ENCODE measurements at places on chromosomes 12 and 14.
A peak's percentile ranks its signal among the peaks of the same experiment; 100 is the strongest.

DNA sequence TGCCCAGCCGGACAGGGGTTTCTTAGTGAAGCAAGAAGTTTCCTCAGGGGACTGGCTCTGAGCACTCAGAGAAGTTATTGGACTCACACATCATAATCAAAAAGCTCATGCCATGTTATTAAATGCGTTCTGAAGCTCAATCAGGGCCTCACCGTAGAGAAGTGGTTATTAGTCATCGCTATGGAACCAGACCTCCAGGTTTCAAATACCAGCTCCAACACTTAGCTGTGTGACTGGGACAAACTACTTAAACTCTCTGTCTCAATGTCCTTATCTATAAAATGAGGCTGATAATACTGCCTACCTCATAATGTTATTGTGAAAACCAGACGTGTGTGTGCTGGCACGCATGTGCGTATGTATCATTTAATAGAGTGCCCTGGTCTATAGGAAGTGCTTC is 7.3 kb downstream of the STAT6 start:
- no peak for DNase-seq

GRCh38 chr14:98834119-98834518 is 437.9 kb downstream of the BCL11B start:
- DNase-seq: no peak

- DNase-seq: no peak
These were observed at the start of gene NKX2-8 for GRCh38 chr14:36582011-36582873. Gene NKX2-8 (minus strand): TSS chr14:36582614. CDS start chr14:36582389, 225 bp downstream.

GRCh38 chr12:49357103-49357678 is 10.1 kb upstream of the SPATS2 start:
- DNase-seq: no peak

DNA sequence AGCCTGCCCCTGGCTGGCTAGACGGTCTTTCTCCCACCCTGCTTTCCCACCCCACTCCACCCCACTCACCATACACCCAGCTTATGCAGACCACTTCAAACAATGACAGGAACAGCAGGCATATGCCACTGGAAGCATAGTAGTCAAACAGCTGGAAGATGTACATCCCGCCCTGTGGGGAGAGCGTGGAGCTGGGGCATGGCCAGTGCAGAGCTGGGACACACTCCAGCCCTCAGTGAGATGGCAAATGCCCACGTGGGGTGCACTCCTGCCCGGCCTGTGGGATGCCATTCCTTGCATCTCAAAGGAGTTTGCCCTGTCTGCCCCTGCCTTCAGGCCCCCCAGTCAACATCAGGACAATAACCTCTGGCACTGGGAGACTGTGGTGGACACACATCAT is 18.8 kb downstream of the SLC6A12 start:
- no peak for DNase-seq

GRCh38 chr12:12807970-12808702 is 5.0 kb upstream of the DDX47 start:
- peak; percentile 58 for DNase-seq

DNA sequence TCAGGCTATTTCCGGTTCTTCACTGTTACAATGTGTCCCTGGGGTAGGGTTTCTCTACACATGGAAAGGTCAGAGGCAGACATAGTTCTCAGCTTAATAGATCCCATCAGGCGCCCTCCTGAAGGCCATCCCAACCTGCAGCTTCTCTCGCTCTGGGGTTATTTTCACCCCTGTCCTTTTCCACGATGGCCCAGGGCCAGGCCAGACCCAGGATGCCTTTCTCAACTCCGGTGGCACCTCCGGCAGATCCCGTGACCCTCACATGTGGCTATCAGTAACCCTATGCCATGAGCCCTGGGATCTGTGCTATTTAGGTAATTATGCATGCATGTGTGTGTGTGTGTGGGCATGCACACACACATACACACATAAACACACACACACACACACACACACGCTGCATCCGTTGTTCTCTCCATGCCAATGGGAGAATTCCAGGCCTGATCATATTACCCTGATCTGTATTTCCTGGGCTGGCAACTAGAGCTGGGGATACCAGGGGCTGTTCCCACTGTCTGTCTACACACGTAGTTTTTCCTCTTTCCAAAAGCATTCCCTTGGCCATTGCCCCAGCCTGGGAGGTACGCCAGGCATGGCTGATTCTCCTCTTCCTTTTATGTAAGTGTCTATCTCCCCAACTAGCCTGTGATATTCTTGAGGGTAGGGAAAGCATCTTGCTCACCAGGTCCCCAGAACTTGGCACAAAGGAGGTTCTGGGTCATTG is 51.2 kb upstream of the NOS1 start:
- DNase-seq: no peak

DNA sequence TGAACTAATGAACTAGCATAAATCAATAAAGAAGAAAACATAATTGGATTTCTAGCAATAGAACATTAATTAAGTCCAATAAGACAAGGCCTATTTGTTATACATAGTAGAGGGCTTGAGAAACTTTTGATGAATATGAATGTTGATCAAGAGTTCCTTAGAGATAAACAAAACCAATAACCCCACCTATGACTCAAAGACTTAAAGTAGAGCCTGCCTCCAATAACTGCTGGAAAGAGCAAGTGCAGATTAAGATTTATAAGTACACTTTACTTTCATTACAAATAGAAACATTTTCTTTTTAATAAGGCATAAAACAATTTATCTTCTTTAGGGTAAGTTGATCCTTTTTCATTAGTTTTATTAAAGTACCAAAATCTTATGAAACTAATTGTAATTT is 185.7 kb downstream of the SRGAP1 start:
- no peak for DNase-seq

DNA sequence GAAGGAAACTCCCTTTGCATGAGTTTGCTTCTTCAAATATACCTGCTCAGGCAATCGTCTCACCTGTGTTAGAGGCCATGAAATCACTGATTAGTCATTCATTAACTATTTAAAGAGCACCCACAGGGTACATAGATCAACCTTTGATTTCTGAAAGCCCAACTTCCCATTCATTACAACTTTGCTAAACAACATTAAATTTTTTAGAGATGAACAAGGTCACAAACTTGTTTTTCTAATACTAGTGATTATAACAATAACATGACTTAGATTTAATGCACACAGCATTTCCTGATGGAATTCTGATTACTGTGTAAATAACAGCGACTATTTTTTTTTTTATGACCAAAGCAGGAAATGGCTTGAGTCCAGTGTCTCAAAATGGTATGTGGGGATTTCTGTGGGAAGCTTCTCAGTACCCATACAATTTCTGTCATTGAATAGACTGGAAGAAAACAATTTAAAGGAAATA is 5.4 kb upstream of the ERO1A start:
- DNase-seq: no peak

- no peak for DNase-seq
These were observed 153.9 kb downstream of the ACSS3 start for GRCh38 chr12:81231574-81232368.

GRCh38 chr14:68440820-68441219 is 352.0 kb downstream of the ZFP36L1 start:
- no peak for DNase-seq

DNA sequence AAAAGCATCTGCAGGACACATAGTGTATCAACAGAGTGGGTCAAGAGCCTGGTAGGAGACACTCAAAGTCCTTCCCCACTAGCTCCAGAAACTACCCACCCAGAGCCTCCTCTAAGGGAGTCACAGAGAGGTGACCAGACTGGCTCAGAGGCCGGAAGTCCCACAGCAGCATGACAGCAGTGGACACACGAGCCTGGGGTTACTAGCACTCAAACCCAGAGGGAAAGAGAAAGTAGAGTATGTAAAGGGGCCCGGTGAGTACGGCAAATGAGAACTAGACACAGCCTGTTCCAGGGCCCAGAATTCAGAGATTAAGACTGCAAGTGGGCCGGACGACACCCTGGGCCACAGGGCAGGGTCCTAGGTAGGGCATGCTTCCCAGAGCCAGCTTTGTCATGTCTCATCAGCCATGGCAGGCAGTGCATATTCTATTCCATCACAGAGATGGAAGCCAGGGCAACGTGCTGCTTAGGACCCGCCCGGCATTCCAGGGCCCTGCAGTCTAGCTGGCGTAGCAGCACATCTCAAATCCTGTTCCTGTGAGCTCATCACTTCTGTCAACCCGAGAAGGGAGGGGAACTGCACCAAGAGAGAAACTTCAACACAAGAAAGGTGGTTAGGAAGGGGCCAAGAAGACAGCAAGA is 4.2 kb downstream of the IFFO1 start:
- no peak for DNase-seq

DNA sequence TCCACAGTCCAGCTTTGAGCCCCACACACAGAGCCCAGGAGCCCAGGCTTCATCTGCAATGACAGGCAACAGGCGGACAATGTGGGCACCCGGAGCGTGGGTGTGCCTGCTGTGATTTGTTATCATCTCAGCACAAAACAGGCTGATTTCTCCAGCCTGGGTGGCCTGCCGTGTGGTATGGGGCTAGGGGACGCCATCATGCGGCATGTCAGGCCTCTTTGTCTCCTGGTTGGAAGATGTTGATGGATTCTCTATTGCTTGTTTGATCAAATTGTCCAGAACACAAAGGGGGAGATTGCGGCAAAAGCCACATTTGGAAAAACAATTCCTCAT is 147.1 kb downstream of the KIF26A start:
- DNase-seq: no peak

DNA sequence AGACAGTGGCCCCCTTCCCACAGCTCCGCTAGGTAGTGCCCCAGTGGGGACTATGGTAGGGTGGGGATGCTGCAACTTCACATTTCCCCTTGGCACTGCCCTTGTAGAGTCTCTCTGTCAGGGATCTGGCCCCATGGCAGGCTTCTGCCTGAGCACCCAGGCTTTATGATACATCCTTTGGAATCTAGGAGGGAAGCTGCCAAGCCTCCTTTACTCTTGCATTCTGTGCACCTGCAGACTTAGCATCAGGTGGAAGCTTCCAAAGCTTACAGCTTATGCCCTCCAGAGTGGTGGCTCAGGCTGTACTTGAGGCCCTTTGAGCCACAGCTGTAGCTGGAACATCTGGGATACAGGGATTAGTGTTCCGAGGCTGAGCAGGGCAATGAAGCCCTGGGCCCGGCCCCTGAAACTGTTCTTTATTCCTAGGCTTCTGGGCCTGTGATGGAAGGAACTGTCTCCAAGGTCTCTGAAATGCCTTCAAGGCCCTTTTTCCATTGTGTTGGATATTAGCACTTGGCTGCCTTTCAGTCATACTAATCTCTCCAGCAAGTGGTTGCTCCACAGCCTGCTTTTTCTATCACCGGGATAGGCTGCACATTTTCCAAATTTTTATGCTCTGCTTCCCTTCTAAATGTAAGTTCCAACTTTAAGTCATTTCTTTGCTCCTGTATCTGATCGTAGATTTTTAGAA is 22.2 kb upstream of the OR6J1 start:
- DNase-seq: no peak

DNA sequence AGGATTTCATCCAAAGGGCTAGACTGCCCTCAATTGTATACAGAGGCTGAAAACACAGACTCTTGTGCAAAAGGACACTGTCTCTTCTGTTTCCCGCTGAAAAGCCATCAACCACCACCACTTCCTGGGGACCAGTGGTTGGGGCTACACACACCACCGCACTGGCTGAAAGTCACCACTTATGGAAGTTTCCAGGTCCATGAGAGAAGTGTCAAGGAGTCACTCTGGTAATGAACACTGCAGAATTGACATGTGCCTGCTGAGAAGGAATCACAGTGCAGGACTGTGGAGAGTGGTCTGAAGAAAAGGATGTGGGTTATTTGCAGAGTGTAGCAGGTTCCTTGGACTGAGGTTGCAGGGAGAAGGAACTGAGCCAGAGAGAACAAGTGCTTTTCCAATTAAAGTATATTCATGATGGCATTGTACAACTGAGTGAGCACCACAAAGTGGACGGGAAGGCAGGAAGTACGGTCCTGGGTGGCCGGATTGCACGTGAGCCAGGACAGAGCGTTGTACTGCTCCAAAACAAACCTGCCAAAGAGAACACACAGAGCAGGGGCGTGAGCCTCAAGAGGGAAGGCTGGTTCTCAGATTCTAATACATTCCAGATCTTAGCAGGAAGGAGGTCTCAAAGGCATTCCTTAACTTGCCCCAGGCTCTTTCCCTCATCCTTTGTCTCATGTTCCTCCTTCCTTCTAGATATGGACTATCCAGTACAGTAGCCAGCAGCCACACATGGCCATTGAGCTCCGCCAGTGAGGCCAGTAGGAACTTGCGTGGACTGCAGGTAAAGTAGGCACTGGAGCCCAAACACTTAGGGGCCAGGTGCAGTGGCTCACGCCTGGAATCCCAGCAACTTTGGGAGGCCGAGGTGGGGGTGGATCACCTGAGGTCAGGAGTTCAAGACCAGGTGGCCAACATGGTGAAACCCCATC is 316.4 kb downstream of the MED13L start:
- DNase-seq: peak; percentile 23

- DNase-seq: no peak
These were observed 295.6 kb upstream of the FLRT2 start for GRCh38 chr14:85234156-85235025.

DNA sequence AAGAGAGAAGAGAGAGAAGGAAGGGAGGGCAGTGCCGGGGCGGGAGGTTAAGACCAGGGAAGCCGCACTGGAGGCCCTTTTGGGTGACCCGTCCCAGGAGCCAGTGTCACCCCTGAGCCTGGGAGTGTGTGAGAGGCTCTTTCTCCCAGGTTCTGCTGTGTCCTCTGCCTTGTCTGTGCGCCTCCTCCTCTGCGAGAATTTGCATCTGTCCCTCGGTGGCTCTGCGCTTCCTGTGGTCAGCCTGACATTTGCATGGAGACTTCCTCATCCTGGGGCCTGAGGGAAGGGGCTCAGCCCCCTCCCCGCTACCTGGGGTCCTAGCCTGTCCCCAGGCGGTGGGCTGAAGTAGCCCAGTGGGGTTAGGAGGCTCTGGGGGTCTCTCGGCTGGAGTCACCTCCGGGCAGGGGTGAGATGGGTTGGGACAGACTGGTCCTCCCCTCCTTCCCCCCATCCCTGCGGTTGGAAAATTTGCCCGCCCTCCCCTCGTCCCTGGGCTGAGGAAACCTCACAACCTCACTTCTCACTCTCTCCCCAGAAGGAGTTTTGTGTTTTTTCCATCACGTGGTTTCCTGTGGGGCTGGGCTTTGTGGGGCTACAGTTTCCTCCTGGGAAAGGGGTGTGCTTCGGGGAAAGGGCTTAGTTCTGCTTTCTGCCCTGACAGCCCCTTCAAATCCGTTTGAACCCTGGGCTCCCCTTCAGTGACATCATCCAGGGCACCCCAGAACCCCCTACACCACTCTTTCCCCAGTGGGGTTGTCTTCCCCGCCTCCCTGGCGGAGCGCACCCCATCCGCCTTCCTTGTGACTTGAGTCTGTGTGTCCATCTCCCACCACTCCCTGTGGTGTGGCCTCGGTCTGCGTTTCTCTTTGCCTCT is 2.5 kb downstream of the PTPN6 start:
- peak; percentile 89 for DNase-seq

GRCh38 chr12:33439587-33440011 is at the start of gene SYT10:
Gene SYT10 (minus strand): TSS chr12:33439819. CDS start chr12:33439522, 297 bp downstream.
- no peak for DNase-seq

GRCh38 chr12:12398026-12398859 is 41.4 kb downstream of the BORCS5 start:
- no peak for DNase-seq

DNA sequence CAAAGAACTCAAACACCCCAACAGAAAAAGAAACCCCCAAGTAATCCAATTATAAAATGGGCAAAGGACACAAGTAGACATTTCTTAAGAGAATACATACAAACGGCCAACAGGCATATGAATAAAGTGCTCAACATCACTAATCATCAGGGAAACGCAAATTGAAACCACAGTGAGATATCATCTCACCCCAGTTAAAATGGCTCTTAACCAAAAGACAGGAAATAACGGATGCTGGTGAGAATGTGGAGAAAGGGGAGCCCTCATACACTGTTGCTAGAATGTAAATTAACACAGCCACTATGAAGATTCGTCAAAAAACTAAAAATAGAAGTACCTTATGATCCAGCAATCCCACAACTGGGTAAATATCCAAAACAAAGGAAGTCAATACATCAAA is 52.4 kb downstream of the CLMN start:
- peak; percentile 76 for DNase-seq

Data from activated CD4-positive, alpha-beta T cell treated with anti-CD3 and anti-CD28 coated beads, Interleukin-2, Interleukin-4, amounts not matched to agents 100 ng/mL and 50 ng/mL, durations not matched to agents 16 hours and 8 hours (primary cell).